AG20443 (cell line): ENCODE measurements at places on chromosomes 7 and 10.

DNA sequence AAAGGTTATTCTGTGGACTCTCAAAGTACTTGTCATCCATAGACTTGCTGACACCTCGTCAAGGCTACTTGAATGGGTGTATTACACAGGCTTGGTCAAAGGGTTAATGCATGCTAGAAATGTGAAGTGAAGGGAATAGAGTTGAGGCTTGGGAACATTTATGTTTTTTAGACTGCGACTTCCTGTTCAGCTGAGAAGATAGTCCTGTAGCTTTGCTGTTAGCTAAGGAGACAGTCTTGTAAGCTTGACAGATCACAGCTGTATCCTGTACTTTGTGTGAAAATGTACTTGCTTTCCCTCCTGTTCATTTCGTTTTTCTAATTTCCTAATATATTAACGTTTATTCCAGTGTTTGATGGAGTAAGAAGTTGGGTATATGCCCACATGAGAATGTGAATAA lies 52.1 kb downstream of the ADD3 start:
- no peak for DNase-seq

- DNase-seq, result no peak
These were observed 280.6 kb downstream of the TFEC start for GRCh38 chr7:115749924-115750323.

DNA sequence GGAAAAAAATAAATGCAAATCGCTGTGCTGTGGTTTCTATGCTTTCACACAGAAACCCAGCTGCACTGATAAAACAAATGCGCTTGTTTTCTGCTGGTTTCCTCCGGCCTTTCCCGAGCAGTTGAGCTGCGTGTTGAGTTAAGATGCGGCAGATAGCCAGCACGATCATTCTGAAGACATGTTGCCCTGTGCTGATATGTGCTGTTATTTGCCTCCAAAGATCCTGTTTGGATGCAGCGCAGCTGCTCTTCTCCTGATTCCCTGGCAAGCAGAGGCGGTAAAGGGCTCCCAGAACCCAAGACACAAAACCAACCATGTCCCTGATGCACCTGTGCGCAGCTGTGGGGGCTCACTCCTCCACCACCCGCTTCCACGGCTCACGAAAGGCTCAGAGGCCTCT lies 225.4 kb downstream of the PAXIP1 start:
- DNase-seq, result no peak

DNA sequence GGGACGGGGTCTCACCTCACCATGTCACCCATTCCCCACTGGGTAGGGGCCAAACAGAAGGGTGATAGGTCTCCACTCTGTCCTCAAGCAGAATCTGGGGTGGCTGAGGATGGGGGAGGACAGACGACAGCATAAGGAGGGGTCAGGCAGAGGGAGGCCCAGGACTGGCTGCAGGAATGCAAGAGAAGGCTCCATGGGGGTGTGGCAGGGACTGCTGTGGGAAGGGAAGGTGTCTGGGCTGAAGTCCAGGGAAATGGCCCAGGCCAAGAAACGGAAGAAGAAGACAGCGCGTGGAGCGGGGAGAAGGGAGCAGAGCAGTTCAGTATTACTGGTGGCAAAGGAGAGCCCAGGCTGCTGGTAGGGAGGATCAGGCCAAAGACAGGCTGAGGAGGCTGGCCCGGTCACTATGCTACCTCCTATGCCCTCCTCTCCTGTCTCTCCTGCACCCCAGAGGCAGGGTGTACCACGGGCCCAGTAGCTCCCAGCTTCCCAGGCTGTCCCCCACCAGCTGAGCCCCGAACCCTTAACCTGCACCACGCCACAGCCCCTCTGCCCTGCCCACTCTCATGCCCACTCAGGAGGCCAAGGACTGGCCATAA lies 60.9 kb downstream of the GRB10 start:
- DNase-seq, result no peak

GRCh38 chr7:96728139-96728538 lies 18.5 kb upstream of the SEM1 start:
- no peak for DNase-seq

DNA sequence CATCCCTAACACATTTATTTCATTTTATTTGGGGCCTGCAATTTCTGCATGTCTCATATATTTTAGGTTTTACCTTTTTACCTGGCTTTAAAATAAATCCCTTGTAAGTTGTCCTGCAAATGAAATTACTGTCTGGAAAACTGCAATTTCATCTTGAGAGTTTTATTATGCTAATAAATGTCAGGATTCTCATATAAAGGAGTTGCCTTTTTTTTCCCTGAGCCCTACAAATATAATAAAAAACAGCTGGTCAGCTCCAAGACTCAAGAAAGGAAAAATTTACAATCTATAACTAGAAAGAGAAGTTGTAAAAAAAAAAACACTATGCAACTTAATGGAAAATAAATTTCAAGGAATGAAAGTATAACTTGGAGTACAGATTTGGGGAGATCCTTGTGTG lies 108.7 kb downstream of the SH2D4B start:
- no peak for DNase-seq

DNA sequence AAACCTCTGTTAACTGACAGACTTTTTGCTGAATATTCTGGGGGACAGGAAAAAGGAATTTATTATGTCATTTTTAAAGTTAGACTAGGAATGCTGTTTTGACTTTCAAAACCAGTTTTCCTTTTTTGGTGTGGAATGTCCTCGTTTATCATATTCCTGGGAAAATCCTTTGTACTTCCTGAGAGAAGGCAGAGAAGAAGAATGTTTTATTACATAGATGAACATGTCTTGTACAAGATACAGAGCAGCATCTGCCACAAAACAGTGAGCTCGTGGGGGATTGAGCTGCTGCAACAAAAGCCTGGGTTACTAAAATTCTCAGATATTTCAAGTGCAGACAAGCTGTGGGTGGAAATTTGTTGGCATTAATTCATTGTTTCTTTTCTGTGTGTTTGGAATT lies 20.2 kb downstream of the MCU start:
- DNase-seq, result peak; percentile 42

- DNase-seq, result no peak
These were observed 175.8 kb upstream of the LYZL1 start for GRCh38 chr10:29112827-29113615.

DNA sequence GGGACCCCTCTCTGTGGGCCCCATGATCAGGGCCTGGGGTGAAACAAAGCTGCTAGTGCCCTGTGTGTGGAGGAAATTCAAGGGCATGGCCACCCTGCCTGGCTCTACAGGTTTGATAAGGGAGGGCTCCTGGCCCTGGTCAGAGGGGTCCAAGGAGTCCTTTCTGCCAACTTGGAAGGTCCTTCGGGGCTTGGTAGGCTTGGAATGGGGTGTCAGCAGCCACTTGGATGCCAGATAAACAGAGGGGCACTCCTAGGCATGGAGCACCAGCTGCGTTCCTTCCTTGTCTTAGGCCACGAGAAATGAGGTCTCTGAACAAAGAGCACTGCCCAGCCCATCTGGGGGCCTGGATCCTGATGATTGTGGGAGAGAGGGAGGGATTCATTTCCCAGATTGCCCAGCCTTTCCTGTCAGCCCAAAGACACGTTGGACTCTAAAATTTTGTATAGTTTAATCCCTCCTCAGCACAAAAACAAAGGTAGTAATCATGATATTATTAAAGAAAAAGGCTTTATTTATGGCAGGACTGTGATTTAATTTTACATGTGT lies 5.1 kb downstream of the MTURN start:
- no peak for DNase-seq

GRCh38 chr10:72328829-72329204 lies 25.9 kb downstream of the DNAJB12 start:
- DNase-seq, result no peak

GRCh38 chr10:102102421-102102820 lies 17.7 kb downstream of the LDB1 start:
- DNase-seq, result no peak

GRCh38 chr10:61987951-61988379 lies 86.5 kb downstream of the ARID5B start:
- no peak for DNase-seq

- DNase-seq, result no peak
These were observed 39.8 kb downstream of the RCC1L start for GRCh38 chr7:75033826-75034225.

DNA sequence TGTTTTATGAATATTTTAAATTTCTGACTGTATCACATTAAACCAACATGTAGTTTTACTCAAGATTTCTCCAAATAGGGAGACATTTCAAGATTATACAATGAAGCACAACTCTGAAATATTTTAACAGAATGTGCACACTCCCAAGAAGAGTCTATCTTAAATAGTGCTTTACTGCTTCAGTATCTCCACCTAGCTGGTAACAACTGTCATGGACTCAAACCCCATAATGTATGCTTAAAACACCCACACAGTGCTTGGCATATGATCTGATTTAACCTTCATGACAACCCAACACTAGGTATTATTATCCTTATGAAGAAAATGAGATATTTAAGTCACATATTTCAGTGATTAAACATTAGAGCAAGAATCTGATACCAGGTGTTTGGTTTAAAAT lies 45.9 kb downstream of the ASZ1 start:
- DNase-seq, result no peak

DNA sequence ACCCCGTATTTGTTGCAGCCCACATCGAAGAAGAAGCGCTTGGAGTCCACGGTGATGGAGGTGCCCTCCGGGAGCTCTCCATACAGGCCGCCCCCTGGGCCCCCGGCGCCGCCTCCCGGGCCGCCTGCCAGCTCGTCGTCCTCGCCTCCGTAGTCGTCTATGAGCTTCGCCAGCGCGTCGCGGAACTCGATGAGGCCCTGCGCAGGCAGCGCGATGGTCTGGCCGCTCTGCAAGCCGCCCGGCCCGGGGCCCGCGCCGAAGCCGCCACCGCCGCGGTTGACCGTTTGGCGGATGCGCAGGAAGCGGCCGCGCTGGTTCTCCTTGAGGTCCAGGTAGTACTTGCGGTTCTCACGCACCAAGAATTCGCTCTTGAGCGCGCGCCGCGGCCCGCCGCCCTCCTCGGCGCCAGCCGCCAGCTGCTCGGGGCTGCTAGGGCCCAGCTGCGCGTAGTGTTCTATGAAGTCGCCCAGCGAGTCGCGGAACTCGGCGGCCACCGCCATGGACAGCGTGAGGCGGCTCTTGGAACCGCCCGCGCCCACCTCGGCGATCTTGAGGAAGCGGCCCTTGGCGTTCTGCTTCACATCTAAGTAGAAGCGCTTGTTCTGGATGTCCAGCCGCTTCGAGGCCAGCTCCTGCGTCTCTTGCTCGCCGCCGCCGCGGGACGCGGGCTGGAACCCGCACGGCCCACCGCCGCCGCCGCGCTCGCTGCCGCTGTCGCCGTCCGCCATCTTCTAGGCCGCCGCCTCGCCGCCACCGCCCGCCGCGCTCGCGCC lies 523 bp downstream of the PURB start:
- peak; percentile 83 for DNase-seq

DNA sequence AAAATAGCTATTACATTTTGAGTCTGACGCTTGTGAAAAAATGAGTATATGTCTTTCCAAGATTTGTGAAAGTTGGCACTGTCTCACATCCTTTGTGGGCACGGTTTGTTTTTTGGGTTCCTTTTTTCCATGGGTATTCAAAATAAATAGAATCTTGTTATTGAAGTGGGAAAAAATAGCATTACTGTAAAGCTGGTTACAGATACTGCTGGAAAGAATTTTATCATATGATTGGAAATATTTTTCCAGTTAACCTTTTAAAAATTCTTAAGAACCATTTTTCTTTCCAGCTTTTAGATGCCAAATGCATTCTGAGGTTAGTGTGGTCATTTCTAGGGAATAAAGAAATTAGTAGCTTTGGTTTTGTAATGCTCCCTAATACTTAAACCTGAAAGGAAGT lies 11.4 kb downstream of the NET1 start:
- DNase-seq, result no peak

- no peak for DNase-seq
These were observed 39.6 kb downstream of the MPP7 start for GRCh38 chr10:28263136-28263857.

DNA sequence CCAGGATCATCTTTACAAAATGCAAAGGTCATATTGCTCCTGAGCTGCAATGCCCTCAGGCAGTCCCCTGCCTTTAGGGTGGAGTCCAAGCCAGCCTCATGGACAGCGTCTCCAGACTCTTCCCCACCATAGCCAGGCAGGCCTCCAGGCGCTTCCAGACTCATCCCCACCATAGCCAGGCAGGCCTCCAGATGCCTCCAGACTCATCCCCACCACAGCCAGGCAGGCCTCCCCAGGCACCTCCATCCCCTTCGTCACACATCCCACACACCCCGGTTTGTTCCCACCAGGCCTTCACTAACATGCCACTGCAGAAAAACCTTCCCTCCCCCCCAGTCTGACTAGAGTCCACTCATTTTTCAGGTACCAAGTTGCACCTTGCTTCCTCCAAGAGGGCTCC lies 70.1 kb downstream of the PTPRN2 start:
- DNase-seq, result no peak

DNA sequence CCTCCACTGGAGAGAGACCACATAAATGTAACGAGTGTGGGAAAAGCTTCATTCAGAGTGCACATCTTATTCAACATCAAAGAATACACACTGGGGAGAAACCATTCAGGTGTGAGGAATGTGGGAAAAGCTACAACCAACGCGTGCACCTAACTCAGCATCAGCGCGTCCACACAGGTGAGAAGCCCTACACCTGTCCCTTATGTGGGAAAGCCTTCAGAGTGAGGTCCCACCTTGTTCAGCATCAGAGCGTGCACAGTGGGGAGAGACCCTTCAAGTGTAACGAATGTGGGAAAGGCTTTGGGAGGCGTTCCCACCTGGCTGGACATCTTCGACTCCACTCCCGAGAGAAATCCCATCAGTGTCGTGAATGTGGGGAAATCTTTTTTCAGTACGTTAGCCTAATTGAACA lies 20.6 kb downstream of the FAM200A start:
- no peak for DNase-seq

GRCh38 chr10:70544431-70545340 lies 57.9 kb downstream of the PRF1 start:
- DNase-seq, result no peak

DNA sequence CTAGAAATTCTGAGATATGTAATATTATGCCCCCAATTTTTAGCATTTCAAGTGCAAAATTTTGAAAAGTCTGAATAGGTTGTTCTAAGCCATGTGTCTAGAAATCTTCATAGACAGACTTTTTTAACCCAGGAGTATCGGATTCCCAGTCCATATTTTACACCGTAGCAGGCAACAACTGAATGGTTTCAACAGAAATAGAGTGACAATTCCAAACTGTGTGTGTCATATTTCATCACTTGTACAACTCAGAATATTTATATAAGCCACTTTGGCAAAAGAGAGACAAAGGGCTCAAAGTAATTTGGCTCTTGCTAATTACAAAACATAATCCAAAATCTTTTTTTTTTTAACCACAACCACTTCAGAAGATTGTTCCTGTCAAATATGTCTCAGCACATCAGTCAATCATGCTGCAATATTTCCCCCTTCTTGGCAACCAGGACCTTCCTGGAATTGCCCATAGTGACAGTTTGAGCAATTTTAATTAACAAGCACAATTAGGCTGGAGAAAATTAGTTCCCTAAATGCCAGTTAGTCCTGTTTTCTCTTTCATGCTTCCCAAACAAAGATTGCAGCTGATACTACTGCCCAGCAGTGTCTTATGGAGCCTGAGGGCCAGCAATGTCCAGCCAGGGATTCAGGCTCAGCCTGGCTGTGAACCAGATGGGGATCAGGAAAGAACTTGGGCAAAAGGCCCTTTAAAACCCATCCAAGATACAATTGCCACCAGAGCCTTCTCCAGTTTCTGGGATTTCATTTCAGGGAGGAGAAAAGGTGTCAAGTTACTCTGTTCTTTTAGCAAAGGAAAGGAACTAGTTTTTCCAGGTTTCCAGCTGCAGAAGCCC lies 533.3 kb upstream of the GHITM start:
- no peak for DNase-seq
